Activated naive CD8-positive, alpha-beta T cell treated with anti-CD3 and anti-CD28 coated beads for 36 hours (primary cell): ENCODE measurements at places on chromosomes 7 and 10. TPM values are rescaled to one million over a fixed set of nuclear protein-coding genes. Genes with fewer than 3 reads are reported as not detected.
A peak's percentile ranks its signal among the peaks of the same experiment; 100 is the strongest.

The ATRNL1 gene
- total RNA-seq: 0.41 TPM

The SDHAF3 gene
- 41.7 TPM for total RNA-seq

The C7orf57 gene
- total RNA-seq: 1.0 TPM

GRCh38 chr10:75202321-75203045 lies 8.1 kb upstream of the VDAC2 start:
- DNase-seq: no peak

GRCh38 chr10:32961895-32962369 lies 3.9 kb upstream of the ITGB1 start:
- DNase-seq: no peak

- peak; percentile 47 for DNase-seq
These were observed 81.0 kb downstream of the SAMD9 start for GRCh38 chr7:93036807-93037206.

DNA sequence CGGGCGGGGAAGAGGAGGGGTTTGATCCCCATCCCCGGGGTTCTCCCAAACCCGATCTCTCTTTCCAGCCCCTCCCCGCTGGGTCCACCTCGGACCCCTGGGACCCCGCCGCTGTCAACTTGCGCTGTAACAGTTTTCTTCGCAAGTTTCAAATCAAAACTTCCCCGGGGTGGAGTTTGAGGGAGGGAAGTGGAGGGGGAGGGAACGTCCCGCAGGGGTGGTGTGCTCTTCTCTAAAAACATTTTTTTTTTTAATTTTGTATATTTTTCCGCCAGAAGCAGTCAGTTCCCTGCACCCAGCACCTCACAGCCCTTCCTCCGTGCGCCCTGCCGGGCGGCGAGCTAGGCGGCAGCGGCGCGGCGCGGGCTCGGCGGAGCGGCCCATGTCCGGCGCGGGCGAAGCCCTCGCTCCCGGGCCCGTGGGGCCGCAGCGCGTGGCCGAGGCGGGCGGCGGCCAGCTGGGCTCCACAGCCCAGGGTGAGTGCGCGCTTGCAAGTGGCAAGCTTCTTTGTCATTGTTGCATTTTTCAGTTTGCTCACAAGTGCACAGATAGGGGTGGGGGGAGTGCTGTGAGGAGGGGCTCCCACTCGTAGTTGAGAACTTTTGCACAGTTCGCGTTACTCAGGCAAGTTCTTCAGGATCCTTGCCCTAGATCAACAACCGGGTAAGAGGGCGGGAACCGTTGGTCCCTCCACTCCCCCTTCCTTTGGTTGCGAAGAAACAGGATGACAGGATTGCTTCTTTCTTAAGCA lies 933 bp downstream of the MDFIC start:
- DNase-seq: peak; percentile 50

DNA sequence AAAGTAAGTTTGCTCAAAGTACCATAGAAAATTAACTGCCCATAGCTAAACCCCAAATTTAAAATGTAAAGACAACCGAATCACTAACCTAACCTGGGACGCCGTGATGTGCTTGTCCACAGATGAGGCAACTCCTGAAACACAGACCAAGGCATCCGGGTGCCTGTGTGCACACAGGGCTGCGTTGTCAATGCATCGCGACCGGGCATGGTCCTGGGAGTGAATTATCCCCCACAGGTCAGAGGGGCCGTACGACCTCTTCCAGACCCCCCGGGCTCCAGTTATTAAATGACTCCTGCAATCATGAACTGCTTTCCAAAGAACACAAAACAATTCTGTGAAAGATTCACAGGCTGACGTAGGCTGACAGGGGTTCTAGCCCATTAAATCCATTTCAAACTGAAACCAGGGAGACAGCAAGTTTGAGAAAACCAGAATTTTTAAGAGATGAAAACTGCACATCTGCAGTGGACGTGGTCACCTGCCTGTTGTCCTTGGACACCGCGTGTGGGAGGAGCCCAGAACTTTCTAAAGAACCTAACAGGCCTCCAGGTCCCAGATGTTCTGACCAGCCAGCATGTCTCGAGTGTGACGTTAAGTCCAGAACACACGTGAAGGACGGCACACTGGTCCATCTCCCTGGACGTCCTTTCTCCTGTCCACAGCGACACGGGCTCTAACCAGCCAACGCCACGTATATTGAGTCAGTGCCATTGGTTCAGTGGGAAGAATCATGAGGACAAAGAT lies 297.8 kb downstream of the DNAJB6 start:
- no peak for DNase-seq

GRCh38 chr10:51075043-51075872 lies 971 bp downstream of the PRKG1 start:
- DNase-seq: no peak
